T-helper 1 cell treated with Interleukin-12 subunit alpha and Interleukin-12 subunit beta and Interleukin-4 antibody, amounts not matched to agents 30 ng/mL and 1 ng/mL, for 36 hours (primary cell): ENCODE measurements at places on chromosomes 11 and 22. TPM values are rescaled to one million over a fixed set of nuclear protein-coding genes. Genes with fewer than 3 reads are reported as not detected.

The C11orf52 gene
- total RNA-seq = not detected in 2 replicates

The MMP12 gene
- not detected in 2 replicates for total RNA-seq

The MAP6 gene
- 8.4 and 8.6 TPM in 2 replicates for total RNA-seq

The MMP13 gene
- total RNA-seq = 0.17 TPM in 1 of 2 replicates, not detected in the other

The KRTAP5-9 gene
- 0.24 TPM in 1 of 2 replicates, not detected in the other for total RNA-seq

The MS4A3 gene
- total RNA-seq = not detected in 2 replicates

The CARD18 gene
- total RNA-seq = not detected in 2 replicates

The RBM4B gene
- 15.4 and 16.8 TPM in 2 replicates for total RNA-seq

The C22orf15 gene
- total RNA-seq = 0.41 and 0.74 TPM in 2 replicates

The UQCC3 gene
- total RNA-seq = 7.8 and 8.0 TPM in 2 replicates

The FAT3 gene
- total RNA-seq = not detected in 2 replicates

The MS4A4A gene
- not detected in 2 replicates for total RNA-seq

The PANX3 gene
- total RNA-seq = not detected in 2 replicates
